Dermis blood vessel endothelial cell (primary cell): ENCODE measurements at places on chromosomes 16 and 17. TPM values are rescaled to one million over a fixed set of nuclear protein-coding genes. Genes with fewer than 3 reads are reported as not detected.

Gene ZPBP2
- not detected in 2 replicates for total RNA-seq

- no peak for DNase-seq
Measured at GRCh38 chr16:29676989-29677785, 1.8 kb upstream of the QPRT start.

Gene PTX4
- 0.09 TPM in 1 of 2 replicates, not detected in the other for total RNA-seq

Gene HOXB13
- total RNA-seq, result not detected in 2 replicates

- DNase-seq, result no peak
Measured at GRCh38 chr17:72554508-72554907, 433.7 kb downstream of the SOX9 start.
